ENCODE measurements at places on chromosomes 5 and 9. TPM values are rescaled to one million over a fixed set of nuclear protein-coding genes. Genes with fewer than 3 reads are reported as not detected.
A peak's percentile ranks its signal among the peaks of the same experiment; 100 is the strongest.

Gene DNAJB5
- 17.8 TPM for total RNA-seq

Gene NIM1K
- 0.22 TPM for total RNA-seq

Gene IFNA13
- 0.04 TPM for total RNA-seq

Gene SLC6A19
- total RNA-seq, result not detected

Gene SUSD3
- 2.6 TPM for total RNA-seq

Gene STC2
- 6.4 TPM for total RNA-seq

DNA sequence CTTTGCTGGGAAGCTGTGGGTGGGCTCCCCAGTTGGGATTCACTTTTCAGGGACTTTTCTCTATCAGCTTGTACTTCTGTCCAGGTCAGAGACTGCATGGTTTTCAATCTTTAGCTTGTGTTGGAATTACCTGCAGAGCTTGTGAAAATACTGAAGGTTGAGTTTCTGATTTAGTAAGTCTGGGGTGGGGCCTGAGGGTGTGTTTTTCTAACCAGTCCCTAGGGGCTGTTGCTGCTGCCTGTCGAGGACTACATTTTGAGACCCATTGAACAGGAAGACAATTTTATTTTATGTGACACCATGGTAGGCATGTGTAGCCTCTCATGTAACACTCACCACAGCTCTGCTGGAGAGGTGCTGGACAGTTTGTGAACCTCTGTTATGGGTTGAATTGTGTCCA, 14.7 kb upstream of the MLANA start:
- DNase-seq, result no peak

DNA sequence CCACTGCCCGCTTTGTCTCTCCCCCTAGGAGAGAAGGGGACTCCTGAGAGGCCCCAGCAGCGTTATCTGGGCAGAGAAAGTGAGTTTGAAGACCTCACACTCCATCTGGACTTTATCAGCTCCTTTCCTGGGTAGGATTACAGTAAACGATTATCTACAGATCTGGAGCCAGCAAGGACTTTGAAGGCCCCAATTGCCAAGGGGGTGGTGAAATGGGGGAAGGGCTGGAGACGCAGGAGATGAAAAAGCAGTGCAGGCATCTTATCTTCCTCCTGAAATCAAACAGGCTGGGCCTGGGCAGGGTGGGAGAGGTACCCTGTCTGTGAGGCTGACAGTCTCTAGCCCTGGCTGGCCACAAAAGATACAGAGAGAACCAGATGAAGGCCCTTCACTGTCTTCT, 105.8 kb upstream of the MSX2 start:
- DNase-seq, result no peak

DNA sequence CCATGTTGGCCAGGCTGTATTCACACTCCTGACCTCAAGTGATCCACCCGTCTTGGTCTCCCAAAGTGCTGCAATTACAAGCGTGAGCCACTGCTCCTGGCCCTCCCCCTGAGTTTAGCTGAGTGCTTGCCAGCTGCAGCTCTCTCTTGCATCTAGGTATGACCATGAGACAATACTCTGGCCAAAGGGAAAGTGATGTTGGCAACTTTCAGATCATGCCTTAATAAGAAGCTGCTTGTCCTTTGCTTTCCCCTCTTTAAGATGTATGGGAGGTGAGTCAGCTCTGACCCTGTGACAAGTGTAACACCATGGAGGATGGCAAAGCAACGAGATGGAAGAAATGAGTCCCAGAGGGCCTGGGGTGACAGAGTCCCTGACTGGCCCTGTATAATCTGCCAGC, 18.7 kb upstream of the DCAF12 start:
- DNase-seq, result no peak

GRCh38 chr9:83501565-83501964, 36.6 kb downstream of the FRMD3 start:
- DNase-seq, result no peak

- no peak for DNase-seq
These were observed 52.8 kb upstream of the GRHPR start for GRCh38 chr9:37369671-37370070.

- peak; percentile 51 for DNase-seq
These were observed 29.1 kb upstream of the IL12B start for GRCh38 chr5:159359408-159359807.

- no peak for DNase-seq
These were observed 79.1 kb downstream of the MRPL36 start for GRCh38 chr5:1720396-1721110.

DNA sequence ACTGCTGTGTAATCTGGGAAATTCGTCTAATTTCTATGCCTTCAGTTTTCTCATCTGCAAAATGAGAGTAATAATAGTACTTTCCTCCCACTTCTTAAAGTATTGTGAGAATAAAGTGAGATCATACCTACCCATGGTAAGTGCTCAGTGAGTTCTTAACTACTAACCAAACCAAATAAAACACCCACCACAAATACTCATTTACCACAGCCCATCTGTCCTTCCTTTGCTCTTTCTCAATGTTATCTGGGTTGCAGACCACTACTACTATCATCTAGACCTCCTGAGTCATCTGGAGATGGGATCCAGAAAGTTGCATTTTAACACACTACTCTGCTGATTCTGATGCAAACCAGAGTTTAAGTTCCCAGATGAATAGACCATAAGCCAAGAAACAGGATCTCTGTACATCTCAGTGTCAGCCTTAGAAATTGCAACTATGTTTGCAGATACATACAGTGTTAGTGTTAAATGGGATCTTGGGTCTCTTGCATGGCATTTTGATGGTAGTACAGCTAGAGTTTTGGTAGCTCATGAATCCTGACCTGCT, 105.4 kb upstream of the ATP10B start:
- peak; percentile 47 for DNase-seq

Measured in muscle of leg (tissue), 16 donors.